Spleen (tissue), 13 donors: ENCODE measurements at places on chromosomes 1 and 21. TPM values are rescaled to one million over a fixed set of nuclear protein-coding genes. Genes with fewer than 3 reads are reported as not detected.

Gene NBPF20
- polyA plus RNA-seq = 0.48 TPM

Gene RASAL2
- polyA plus RNA-seq = 0.50 TPM

Gene MCOLN3
- polyA plus RNA-seq = 0.68 TPM

Gene CFHR5
- polyA plus RNA-seq = not detected

Gene DYNLT5
- polyA plus RNA-seq = 0.16 TPM
